ENCODE measurements at places on chromosomes 11 and 22. TPM values are rescaled to one million over a fixed set of nuclear protein-coding genes. Genes with fewer than 3 reads are reported as not detected.

GSTT2B gene
- total RNA-seq: 16.2 TPM

- peak; percentile 87 for DNase-seq
These were observed 4.7 kb downstream of the FEN1 start for GRCh38 chr11:61797263-61797944.

DNA sequence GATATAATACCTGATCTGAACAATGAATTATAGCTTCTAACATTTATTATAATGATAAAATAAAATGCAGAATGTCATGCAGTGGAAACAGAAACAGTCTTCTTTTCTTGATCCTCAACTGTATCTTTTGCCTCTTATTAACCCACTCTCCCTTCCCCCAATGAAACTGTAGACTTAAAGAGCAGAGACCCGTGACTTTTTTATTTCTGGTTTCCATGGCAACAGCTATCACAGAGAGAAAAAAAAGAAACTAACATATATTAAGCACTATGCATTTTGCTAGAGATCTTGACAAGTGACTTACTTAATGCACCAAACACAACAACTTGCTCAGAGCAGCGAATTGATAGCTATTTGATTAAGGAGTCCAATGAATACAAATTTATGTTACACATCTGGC is 69.3 kb downstream of the RAB38 start:
- DNase-seq: no peak

GRCh38 chr11:129705341-129705740 is 110.3 kb upstream of the TMEM45B start:
- DNase-seq: peak; percentile 16

DNA sequence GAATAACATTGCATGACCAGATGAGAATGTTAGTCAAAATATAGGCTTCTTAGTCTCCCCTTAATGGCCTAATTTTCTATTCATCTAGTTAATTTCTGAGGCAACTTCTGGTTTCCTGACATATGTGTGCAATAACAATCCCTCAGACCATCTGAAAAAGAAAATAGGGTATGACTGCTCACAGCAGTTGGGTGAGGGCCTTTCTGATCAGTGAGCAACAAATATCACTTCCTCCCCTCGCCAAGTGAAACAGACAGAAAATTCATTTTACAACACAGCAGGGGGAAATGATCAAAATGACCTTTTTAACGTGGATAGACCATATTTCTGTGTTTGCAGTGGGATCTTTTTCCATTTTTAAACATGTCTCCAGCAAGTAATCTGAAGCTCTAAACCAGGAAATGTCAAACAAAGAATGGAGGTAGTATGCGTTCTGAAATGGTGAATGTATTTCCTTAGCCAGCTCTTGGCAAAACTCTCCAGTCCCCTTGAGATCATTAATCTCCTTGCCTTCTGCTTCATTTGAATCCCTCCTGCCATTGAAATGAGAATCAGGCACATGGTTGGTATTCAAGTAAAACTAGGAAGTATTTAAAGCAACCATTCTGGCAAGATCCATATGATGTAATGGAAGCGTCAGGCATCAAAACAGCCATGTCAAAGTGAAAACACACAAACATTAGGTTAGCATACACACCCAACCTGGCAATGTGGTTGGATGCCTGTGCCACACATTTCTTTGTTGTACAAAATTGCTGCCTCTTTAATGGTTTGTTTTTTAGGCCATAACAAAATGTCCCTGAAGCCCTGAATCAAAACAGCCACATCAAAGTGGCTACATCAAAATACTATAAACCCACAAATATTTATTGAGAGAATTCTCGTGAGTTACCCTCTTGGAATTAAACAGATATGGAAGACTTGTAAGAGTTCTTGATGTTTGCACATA is 100.1 kb downstream of the SLC1A2 start:
- DNase-seq: no peak
